NCI-H2171 (cell line): ENCODE measurements at places on chromosomes 1 and 21.

DNA sequence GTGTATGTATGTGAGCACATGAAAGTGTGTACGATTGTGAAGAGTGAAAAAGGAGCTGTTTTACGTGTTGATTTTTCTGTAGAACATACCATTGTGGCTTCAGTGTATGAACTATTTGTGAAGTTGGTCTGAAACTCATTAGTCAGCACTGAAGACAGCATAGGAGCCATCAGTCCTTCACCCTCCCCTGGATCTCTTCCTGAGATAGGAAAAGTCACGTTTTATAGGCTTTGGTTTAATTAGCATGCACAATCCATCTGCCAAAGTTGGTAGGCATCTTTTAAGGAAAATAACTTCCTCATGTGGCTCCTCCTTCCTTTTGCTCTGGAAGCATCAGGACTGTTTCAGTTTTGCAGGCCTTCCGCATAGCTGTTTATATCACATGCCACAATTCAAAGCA lies 1.4 kb upstream of the RABIF start:
- DNase-seq, result no peak

- no peak for DNase-seq
These were observed 31.2 kb upstream of the CA6 start for GRCh38 chr1:8914466-8914865.

DNA sequence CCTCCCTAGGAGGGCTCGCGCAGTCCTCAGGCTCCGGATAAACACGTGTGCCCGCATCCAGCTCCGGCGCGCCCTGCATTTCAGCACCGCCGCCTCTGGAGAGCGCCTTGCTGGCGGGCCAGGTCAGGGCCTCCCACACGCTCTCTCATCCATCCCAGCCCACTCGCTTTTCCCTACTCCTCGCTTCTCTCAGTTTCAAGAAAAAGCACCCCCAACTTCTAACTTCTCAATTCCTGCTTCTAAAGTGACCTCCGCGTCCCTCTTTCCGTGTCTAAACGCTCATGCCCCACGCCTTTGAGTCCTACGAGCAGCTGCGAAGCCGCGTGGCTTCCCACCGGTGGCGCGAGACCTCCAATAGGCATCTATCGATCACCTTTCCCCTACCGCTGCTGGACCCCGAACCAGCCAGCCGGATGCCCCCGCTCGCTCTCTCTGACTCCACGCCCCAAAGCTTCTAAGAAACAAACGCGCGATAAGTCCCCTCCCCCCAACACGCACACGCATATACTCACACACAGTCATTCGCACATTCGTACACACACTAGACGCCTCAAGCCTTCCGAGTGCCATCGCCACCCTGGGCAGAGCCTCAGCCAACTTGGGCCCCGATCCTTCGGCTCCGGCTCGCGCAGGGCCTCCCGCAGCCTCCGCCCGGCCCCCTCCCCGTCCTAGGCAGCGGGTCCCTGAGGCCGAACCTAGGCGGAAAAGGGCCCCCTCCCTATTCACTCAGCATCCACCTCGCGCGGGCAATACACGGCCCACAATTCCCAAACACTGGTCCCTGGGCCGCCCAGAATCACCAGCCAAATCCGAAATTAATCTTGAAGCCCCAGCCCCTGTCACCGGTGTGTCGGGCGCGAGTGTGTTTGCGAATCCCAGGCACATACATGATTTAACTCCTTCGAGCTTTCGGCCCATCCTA lies 1.1 kb downstream of the NMNAT2 start:
- peak; percentile 65 for DNase-seq

GRCh38 chr1:219544163-219544846 lies 68.6 kb downstream of the ZC3H11B start:
- DNase-seq, result no peak

GRCh38 chr21:36976882-36977651 lies 10.6 kb upstream of the HLCS start:
- peak; percentile 26 for DNase-seq

- no peak for DNase-seq
These were observed 49.8 kb downstream of the NFASC start for GRCh38 chr1:204920511-204920910.

DNA sequence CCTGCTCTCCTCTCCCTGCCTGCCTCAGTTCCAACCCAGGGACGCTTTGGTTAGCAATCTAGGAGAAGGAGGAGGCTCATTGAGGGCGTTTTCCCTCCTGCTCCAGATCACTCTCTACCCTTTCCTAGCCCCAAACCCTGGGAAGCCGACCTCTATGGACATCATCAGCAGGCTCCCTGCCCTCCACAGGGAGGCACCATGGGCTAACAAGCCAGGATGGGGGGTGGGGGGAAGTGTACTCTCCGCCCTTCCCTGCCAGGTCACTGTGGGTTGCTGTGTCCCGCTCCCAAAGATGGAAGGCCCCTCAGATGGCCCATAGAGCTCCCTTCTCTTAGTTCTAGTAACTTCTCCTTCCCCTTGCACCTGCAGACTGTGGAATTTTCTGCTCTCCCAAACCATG lies 35.7 kb downstream of the KCND3 start:
- DNase-seq, result no peak

- no peak for DNase-seq
These were observed 193.1 kb downstream of the ST6GALNAC3 start for GRCh38 chr1:76267631-76268030.

GRCh38 chr1:175968486-175969172 lies 225.2 kb upstream of the TNR start:
- DNase-seq, result no peak

GRCh38 chr1:156467385-156467784 lies 33.2 kb downstream of the MEF2D start:
- DNase-seq, result no peak
